ENCODE measurements at places on chromosomes 1 and 21.
A peak's percentile ranks its signal among the peaks of the same experiment; 100 is the strongest.

GRCh38 chr1:112285746-112286145 lies 110.3 kb upstream of the CTTNBP2NL start:
- DNase-seq, result peak; percentile 1

DNA sequence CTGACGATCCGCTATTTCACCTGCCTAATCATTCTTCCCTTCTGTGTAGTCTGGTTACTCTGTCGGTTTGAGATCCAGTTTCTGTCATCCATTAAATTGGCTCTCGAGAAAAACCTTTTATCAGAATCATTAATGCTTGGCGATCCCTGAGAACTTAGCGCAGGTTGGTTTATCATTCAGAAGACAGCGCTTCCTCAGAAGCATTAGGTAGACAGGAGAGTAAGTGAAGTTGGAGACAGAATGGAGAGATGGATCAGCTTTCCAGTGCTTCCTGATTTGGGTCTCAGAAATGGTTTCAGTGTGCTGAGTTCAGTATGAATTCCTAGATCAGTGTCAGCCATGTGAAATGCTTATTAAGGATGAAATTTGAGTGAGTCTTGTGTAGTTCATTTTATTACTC lies 1.3 kb downstream of the USP1 start:
- no peak for DNase-seq

- DNase-seq, result no peak
Measured at GRCh38 chr1:96365596-96366390, 355.8 kb upstream of the PTBP2 start.

DNA sequence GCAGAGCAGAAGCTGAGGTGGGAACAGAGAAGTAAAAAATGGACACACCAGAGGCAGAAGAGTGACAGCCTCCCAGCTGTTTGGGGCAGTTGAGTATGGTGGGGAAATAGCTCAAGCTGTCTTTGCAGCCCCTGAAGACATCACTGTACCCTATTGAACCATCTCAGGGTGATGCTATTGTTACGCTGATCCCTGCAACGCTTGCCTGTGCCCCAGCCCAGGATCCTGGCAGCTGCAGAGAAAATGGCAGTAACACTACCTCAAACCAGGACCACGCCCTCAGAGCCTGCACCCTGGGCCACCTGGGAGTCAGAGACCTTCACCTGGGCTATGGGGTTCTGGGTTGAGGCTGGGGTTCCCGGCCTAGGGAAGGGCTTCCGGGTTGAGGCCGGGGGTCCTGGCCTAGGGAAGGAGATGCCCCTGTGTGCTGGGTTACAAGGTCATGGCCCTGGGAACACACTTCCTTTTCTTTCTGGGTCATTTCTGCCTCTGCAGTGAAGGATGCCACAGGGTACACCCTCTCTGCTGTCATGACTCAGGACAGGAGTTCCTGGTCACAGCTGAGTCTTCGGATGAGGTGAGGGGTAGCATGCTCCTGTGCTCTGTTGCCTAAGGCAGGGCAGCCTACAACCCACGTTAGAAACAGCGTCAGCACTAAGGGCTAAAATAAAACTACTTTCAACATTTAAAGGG lies 11.6 kb downstream of the BSND start:
- DNase-seq, result no peak

DNA sequence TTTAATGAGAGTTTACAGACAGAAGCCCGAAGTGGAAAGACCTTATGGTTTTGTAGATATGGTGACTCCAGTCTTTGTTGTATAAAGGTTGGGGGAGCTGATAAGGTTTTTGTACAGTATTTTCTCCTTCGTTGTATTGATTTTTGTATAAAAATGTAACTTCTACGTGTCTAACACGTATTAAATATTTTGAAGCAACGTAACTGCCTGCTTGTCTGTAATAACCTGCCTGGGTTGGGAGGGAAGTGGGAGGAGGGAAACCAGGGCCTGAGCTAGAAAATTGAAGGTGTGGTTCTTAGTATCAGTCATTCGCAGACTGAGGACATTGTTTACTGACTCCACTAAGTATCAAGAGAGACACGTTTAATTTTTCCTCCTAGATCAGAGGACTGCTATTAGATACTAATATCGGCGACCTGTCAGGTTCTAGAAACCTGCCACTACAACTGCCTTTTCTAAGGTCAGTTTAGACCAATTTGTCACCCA lies 2.2 kb downstream of the IER5 start:
- no peak for DNase-seq

DNA sequence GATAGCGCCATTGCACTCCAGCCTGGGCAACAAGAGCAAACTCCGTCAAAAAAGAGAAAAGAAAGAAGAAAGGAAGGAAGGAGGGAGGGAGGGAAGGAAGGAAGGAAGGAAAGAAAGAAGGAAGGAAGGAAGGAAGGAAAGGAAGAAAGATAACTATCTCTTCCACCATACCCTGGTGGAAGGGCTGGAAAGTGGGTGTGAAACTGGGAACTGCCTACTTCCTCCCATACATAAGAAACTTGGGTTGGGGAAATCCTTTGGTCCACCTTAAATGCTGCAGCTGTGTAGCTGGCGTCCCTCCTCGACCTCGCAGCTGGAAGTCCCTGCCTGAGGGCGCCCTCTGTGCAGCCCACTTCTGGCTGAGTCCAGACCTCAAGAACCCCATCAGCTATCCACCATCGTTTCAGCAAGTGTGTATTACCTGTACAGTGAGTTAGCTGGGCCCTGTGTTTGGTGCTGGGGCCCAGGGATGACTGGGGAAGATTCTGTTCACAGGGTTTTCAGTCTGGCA lies 4.6 kb upstream of the FAM167B start:
- DNase-seq, result peak; percentile 15

DNA sequence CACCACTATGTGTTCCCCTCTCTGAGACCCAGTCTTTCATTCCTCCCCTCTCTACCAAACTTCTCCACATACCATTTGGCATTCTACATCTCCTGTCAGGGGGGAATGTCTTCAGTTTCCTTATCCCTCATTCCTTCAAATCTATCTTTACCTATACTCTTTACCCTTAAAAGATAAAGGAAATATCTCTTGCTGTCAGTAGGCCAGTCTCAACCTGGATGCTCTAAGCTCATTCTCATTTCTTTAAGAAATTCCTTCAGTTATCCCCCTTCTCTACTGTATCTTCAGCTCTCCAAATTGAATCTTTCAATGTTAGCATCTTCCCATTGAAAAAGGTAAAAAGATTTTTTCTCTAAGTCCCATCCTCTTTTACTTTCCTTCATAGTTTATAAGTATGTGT lies 6.5 kb downstream of the RO60 start:
- DNase-seq, result no peak

GRCh38 chr1:20037877-20038276 lies 32.1 kb upstream of the PLA2G5 start:
- no peak for DNase-seq

DNA sequence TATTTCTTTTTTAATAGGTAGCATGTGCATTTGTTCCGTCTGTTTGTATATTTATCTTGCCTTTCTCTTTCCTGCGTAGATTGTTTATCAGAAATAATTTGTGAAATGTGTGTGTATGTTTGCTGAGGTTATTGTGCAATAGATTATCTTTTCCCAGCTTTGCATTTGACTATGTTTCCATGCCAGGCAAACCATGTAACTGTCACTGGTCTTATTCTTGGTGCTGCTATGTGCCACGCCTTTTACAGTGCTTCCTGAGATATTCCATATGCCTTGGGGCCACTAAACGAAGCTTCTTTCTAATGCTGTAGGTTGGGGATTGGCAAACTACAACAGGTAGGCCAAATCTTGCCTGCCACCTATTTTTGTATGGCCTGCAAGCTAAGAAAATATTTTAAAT lies 598.8 kb downstream of the PLPP3 start:
- no peak for DNase-seq

DNA sequence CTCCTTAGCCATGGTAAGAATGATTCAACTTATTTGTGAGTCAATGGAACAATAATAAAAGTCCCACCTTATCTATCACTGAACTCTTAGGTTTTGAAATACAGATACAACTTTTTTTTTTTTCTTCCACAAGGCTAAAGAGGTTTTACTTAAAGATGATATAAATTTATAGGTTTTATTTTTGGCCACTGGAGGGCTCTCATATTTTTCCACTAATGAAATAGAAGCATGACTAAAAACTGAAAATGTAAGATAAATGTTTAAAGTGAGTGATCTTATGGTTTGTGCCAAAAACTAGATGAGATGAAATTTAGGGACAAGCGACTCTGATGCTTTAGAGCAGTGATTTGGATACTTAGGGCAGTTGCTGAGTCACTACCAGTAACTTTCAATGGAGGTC lies 499.0 kb downstream of the NUF2 start:
- DNase-seq, result no peak

DNA sequence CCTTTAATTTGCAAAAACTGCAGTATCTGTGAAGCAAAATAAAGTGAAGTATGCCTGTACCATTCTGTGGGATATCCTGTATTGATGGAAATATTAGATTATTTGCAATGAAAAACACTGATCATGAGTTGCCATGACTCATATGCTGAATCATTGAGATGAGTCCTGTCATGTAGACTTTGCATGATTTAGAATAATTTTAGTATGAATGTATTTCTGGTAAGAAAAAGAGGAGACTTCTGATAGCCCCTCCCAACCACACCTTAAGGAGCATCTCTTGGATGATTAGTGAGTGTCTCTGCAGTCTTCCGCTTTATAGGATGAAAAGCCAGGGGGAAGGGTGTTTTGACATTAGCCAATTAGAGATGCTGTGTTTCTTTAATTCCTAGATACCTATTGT lies 55.2 kb upstream of the PTGS2 start:
- no peak for DNase-seq

DNA sequence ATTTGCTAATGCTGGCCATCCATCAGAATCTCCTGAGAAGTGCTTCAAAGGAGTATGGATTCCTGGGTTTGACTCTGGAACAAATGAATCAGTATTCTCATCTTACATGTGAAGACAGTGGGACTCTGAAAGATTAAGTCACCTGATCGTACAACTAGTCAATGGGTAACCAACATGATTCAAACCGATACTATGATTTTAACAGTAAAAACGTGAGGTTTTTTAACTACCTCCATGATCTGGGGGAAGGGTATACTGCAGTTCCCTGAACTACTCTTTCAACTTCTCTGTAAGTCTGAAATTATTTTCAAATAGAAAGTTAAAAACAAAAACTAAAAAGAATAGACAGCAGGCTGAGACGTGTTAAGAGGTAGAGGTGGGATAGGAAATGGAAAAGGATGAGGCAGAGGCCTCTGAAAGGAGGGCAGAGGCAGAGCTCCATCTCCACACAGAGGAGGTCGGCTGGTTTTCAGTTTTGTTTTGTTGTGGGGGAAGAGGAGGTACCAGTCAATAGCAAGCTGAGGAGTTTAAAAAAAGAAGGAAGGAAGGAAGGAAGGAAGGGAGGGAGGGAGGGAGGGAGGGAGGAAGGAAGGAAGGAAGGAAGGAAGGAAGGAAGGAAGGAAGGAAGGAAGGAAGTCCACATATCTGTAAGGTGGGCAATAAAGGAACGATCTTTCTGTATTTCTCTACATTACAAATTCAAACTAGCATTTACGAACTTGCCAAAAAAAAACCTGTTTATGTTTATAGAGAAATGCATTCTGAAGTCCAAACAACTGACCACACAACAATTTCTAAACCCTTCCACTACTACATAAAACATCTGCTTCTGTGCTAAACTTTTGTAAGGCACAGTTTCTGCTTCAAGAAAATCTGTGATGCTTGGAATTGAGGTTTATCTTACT lies 213.1 kb downstream of the RERE start:
- no peak for DNase-seq

GRCh38 chr1:240027059-240027462 lies 64.6 kb upstream of the FMN2 start:
- no peak for DNase-seq

DNA sequence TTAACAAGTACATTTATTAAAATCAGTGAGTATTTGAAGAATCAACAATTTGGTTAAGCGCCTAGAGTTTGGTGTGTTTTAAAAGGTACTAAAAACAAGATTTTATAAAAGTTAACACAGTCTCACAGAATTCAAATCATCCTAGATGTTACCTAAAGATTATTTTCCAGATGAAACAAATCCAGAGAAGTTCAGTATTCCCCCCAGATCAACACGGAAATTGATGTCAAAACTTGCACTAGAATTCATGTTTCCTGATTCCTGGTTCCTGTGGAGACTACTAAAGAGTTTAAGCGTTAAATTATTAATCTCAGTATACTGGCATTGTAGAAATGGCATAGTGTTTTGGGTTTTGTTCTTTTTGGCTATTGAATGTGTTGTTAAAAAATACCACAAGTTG lies 1.4 kb downstream of the PTBP2 start:
- DNase-seq, result no peak

- no peak for DNase-seq
Measured at GRCh38 chr21:20572582-20572981, 425.6 kb upstream of the NCAM2 start.

DNA sequence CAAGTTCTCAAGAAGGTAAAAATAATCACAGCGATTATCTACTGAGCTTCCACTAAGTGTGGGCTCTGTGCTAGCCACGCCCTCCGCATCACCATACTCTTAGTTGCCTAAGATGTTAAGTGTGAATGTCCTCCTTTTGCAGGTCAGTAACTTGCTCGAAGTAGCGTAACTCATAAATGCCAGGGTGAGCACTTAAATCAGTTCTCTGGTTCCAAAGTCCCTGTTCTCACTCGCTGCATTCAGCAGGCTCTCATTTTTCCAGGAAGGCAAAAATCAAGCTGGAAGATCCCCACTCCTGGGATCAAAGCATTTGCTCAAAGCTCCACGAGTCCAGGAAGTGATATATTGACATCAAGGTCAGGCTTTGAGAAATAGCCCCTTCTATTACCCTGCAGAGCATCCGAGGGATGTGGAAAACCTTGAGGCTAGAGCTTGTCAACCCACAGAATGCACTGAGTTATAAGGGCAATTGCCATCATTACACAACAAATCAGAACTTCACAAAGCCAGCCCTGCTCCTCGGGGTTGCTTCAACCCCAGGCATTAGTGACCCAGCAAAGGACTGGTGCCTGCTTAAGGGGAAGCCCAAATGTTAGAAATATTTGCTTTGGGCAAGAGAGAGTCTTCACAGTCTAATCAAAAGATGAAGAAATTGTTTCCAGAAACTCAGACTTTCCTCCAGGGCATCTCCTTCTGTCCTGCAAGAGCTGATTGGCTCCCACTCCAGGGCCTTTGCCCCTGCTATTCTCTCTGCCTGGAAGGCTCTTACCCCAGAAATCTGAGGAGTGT lies 19.5 kb downstream of the SLC30A1 start:
- DNase-seq, result no peak

DNA sequence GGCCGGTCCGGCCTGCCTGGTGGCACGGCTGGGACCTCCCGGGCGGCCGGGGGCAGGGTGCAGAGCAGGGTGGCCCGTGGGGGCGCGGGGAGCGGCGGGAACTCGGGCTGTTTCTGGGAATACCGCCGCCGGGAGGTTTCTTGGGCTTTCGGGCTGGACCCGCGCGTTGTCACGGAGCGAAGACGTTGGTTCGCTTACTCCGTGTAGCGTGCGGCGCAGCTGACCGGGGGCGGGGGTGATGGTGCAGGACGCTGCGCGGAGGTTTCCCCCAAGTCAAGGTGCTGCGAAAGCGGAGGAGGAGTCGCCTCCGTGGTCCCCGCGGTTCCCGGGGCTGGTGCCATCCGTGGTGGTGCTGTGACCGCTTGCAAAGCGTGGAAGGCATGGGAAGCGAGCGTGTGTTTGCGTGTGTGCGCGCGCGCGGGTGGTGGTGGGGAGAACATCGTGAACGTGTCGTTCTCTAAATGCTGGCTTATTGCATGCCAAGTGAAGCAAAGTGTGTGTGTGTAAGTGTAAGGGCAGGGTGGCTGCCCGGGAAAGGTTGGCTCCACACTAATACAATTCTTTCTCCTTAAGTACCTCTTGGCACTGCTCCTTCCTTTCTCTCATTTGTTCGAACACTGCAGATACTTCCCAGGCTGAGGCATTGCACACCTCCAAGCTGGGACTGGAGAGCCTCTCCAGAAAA lies 1.1 kb downstream of the RYR2 start:
- DNase-seq, result peak; percentile 0

All from C1 segment of cervical spinal cord (tissue), 14 donors.